ENCODE measurements at places on chromosomes 4 and X.

DNA sequence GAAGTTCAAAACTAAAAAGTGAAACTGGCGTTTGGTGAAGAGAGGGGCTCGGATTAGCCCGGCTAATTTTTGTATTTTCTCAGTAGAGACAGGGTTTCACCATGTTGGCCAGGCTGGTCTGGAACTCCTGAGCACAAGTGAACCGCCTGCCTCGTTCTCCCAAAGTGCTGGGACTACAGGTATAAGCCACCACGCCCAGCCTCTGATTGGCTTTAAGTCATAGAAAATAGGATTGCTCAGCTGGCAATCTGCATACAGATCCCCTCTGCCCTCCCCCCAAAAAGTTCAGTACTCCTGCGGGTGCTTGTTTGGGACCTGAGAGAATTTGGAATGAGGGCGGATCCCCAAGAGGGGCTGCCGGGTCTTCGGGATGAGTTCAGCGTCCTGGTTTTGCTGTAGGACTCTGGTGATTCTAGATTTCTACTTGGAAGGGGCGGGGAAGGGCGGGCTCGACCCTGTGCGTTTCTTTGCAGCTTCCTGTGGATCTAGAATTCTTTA is 537 bp upstream of the PRKX start:
- DNase-seq: no peak

DNA sequence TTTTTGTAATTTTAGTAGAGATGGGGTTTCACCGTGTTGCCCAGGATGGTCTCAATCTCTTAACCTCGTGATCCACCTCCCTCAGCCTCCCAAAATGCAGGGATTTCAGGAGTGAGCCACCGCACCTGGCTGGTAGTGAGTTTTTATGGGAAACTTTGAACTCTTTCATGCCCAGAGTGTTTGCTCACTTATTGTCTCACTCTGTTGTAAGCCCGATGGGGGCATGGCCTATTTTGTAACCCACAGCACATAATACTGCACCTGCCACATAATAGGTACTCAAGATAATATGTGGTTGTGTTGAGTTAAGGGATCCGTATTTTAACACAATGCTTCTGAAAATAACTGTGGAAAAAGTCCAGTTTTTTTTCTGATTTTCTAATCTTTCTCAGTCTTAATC is 109.6 kb upstream of the GIMD1 start:
- no peak for DNase-seq

GRCh38 chr4:173499658-173500535 is 30.1 kb downstream of the HAND2 start:
- no peak for DNase-seq

DNA sequence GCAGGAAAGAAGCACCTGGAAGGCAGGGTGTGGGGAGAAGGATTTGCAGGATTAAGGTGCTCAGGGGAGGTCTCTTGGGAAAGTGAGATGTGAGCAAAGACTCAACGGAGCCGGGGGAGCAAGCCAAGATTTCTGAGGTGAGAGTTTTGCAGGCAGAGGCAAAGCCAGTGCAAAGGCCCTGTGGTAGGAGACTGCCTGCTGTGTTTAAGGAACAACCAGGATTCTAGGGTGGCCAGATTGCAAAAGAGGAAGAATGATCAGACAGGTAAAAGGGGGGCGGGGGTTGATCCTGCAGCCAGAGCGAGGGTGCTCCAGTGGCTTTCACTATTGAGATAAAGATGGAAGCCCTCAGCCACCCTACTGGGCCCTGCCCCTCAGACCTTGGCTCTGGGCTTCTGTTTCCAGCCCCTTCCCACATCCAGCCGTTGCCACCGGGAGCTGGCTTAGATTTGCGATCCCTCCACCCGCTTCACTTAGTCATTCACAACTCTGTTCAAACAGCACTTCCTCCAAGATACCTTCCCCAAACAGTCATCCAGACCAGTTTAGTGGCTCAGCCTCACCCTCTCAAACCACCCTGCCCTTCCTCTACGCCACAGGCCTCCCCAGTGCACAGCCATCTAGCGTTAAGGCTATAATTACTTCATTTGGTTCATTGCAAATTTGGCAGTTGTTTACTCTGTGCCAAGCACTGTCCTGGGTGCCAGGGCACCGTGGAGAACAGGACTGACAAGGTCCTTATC is 23.3 kb upstream of the BCOR start:
- no peak for DNase-seq

DNA sequence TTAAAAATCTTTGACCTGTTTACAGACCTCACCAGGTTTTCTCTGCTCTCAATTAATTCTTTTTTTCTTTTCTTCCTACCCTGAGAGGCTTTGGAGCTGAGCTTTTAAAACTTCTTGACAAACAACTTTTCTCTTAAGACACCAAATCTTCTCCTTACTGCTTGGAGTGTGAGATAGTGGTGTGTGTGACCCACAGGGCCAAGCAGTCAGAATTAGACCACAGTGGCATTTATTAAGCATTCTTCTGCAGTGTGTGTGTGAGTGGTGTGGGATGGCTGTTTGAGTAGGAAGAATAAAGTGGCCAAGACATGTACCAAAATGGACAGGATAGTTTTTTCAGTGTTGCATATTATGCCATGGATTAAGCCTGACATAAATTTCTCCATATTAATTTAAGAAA is 665.1 kb downstream of the RAPGEF2 start:
- DNase-seq: no peak

GRCh38 chr4:147060151-147060931 is 114.7 kb upstream of the TTC29 start:
- no peak for DNase-seq

GRCh38 chr4:23728393-23728792 is 161.5 kb downstream of the PPARGC1A start:
- DNase-seq: no peak

DNA sequence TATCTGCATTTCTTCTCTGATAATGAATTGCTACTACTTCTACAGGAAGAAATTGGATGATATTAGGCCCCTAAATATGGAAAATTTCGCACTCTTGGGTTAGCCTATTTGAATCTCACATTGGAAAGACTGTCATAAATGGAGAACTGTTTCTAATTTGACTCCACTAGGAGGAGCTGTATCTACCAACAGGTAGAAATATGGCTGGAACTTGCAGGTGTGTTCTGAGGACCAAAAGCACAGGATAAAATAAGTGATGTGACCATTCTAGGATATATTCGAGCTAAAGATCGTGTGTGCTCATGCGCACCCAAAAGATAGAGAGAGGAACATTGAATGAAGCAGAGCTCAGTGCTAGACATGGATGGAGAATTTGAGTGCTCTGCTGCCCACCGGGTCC is 4.8 kb upstream of the NKAP start:
- no peak for DNase-seq

Data from GM19239 (cell line).